T-helper 2 cell (primary cell): ENCODE measurements at places on chromosomes 12 and 14.

GRCh38 chr12:70540996-70541395, 96.2 kb downstream of the PTPRB start:
- DNase-seq, result no peak

DNA sequence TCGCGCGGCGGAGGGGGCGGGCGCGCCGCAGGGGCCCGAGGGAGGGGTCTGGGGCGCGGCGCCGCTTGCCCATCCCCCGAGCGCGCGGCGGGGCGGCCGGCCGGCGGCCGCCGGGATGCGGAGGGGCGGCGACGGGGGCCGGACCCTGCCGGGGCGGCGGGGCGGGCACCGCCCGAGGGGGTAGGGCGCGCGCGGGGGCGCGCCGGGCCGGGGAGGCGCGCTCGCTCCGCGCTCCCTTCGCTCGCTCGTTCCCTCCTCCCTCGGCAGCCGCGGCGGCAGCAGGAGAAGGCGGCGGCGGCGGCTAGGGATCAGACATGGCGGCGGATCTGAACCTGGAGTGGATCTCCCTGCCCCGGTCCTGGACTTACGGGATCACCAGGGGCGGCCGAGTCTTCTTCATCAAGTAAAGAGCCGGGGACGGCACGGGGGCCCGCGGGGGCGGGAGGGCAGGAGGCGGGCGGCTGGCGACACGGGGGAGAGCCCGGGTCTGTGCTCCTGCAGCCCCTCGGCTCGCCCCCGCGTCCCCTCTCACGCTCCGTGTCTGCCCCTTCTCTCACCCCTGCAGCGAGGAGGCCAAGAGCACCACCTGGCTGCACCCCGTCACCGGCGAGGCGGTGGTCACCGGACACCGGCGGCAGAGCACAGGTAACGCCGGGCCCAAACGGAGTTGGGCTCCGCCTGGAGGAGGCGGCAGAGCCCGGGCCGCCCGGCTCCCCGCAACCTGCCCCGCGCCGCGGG, at the start of gene PLEKHA5:
Gene PLEKHA5, plus strand, starts transcription at position 248 of the 738 bp plus-strand sequence. Its CDS starts 67 bp downstream, at position 315.
- DNase-seq, result peak; percentile 28

DNA sequence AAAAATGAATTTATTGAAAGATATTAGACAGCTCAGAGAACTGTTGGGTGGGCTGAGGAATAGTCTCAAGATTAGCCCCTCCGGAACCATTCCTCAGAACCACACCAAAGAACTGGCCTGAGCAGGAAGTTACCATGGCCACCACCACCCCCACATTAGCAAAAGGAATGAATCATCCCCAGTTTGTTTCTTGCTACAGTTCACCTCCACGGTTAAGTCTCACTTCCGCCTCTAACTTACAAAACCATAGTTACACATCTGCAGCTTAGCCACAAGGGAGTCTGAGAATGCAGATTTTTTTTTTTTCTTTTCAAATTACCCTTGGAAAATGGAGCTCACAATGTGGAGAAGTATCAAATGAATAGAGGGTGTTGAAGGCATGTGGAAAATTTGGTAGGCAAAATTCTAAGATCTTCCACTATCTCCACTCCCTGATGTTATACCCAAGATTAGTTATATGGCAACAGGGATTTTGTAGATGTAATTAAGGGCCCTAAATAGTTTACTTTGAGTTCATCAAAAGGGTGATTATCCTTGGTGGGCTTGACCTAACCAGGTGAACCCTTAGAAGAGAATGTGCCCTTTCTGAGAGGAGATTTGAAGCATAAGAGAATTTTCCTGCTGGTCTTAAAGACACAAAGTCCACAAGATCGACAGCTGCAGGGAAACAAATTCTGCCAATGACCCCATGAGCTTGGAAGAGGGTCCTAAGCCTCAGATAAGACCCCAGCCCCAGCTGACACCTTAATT, 129.8 kb upstream of the KRR1 start:
- peak; percentile 10 for DNase-seq

GRCh38 chr12:47808050-47808449, 11.7 kb downstream of the HDAC7 start:
- DNase-seq, result peak; percentile 60

GRCh38 chr14:80587096-80587724, 354.3 kb downstream of the CEP128 start:
- DNase-seq, result no peak

- DNase-seq, result no peak
Observed at GRCh38 chr12:10612984-10613348, 443 bp downstream of the MAGOHB start.

- DNase-seq, result no peak
Observed at GRCh38 chr12:132185705-132186104, 41.4 kb downstream of the NOC4L start.

GRCh38 chr12:111320258-111321050, 48.4 kb downstream of the PHETA1 start:
- no peak for DNase-seq

- DNase-seq, result no peak
Observed at GRCh38 chr12:97939156-97939555, 476.6 kb downstream of the RMST start.

DNA sequence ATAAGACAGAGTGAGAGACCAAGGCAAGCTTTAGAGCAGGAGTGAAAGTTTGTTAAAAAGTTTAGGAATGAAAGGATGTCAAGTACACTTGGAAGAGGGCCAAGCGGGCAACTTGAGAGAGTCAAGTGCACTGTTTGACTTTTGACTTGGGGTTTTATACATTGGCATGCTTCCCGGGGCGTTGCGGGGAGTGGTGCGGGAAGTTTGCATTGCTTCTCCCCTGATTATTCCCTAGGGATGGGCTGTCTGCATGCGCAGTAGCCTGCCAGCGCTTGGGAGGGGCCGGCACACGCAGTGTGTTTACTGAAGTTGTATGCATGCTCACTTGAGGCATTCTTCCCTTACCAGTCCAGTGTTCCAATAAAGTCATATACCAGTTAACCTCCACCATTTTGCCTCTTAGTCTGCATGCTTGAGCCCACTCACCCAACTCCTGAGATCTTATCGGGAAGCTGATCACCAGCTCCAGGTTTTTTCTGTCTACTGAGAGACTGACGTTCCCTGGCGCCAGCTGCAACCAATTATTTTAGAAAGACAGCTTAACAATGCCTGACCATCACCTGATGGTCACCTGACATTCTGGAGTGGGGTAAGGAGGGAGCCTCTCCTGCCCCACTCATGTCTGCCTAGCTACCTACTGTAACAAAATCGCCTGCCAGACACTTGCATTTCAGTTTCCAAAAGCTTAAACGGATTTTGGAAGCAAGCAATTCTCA, 53.2 kb downstream of the DACT1 start:
- DNase-seq, result no peak

- no peak for DNase-seq
Observed at GRCh38 chr12:42234970-42235369, 3.1 kb downstream of the YAF2 start.

- no peak for DNase-seq
Observed at GRCh38 chr14:34184126-34184525, 233.3 kb upstream of the EGLN3 start.

DNA sequence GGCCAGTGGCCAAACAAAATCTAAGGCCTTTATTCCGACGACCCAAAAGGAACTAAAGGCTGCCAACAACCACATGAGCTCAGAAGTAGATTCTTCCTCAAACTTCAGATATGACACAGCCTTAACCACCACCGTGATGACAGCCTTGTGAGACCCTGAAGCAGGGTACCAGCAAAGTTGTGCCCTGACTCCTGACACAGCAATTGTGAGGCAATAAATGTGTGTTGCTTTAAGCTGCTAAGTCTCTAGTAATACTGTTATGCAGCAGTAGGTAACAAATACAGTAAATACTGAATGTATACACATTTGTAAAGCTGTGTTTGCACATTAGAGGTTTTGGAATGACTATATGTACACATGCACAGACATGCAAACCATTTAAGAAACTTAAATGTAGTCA, 10.7 kb upstream of the SLC6A13 start:
- DNase-seq, result no peak

GRCh38 chr12:128603573-128604115, 220.1 kb downstream of the SLC15A4 start:
- DNase-seq, result no peak

GRCh38 chr14:90303473-90303872, 28.3 kb downstream of the NRDE2 start:
- DNase-seq, result no peak

DNA sequence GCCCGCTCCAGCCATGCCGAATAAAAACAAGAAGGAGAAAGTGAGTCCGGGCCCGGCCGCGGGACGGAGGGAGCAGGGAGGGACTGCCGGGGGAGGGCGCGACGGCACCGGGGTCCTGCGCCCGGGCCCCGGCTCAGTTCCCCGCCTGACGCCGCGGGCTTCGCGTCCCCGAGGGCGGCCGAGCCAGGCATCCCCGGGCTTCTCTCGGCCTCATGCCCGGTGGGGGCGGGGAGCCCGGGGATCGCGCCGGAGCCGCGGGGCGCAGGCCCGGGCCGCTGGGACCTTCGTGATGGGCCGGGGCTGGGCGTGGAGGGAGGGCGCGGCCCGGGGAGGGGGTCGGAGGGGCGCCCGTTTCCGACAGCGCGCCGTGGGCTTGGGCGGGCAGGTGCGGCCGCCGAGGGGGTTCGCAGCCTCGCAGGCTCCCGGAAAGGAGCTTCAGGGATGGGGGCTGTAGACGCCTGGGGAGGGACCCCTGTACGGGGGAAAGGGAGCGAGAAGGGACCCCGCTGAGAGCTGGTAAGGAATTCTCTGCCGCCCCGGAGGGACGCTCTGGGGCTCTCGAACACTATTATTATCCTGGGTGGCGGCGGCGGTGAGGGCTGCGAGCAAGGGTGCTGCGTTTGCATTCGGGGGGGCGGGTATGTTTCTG, 496 bp downstream of the PPP2R5C start:
- DNase-seq, result peak; percentile 30

- no peak for DNase-seq
Observed at GRCh38 chr12:60872219-60872618, 1276.4 kb downstream of the SLC16A7 start.

DNA sequence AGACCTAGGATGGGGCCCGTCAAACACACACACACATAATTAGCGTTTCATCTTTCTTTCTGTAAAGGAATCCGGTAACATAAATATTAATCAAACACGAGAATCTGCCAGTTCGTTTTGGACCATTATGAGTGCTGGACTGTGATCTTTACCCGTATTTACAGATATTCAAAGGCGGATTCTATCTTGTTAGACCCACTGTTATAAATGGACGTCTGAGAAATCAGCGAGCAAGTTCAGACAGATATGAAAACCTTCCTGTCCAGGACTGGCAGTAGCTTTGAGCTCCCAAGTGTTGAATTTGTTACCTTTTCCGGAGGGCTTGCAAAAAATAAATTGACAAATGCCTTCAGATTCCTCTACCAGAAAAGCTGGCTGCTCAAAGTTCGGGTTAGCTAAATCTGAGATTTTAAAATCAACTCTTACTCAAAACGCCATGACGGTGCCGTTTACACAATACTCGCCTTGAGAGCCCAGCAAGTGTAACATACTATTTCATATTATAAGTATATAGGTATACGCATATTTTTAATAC, 27.6 kb downstream of the BCL11B start:
- DNase-seq, result no peak

- DNase-seq, result no peak
Observed at GRCh38 chr14:97441740-97442362, 644.7 kb downstream of the VRK1 start.

- DNase-seq, result no peak
Observed at GRCh38 chr12:56602239-56602638, 27.9 kb downstream of the BAZ2A start.

GRCh38 chr14:76373456-76373855, 2.5 kb upstream of the ESRRB start:
- DNase-seq, result no peak

DNA sequence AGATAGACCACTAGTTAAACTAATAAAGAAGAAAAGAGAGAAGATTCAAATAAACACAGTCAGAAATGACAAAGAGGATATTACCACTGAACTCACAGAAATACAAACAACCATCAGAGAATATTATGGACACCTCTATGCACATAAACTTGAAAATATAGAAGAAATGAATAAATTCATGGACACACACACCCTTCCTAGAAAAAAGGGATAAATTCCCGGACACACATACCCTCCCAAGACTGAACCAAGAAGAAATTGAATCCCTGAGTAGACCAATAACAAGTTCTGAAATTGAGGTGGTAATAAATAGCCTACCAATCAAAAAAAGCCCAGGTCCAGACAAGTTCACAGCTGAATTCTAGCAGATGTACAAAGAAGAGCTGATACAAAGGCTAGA, 187.9 kb downstream of the SEC23A start:
- DNase-seq, result no peak

DNA sequence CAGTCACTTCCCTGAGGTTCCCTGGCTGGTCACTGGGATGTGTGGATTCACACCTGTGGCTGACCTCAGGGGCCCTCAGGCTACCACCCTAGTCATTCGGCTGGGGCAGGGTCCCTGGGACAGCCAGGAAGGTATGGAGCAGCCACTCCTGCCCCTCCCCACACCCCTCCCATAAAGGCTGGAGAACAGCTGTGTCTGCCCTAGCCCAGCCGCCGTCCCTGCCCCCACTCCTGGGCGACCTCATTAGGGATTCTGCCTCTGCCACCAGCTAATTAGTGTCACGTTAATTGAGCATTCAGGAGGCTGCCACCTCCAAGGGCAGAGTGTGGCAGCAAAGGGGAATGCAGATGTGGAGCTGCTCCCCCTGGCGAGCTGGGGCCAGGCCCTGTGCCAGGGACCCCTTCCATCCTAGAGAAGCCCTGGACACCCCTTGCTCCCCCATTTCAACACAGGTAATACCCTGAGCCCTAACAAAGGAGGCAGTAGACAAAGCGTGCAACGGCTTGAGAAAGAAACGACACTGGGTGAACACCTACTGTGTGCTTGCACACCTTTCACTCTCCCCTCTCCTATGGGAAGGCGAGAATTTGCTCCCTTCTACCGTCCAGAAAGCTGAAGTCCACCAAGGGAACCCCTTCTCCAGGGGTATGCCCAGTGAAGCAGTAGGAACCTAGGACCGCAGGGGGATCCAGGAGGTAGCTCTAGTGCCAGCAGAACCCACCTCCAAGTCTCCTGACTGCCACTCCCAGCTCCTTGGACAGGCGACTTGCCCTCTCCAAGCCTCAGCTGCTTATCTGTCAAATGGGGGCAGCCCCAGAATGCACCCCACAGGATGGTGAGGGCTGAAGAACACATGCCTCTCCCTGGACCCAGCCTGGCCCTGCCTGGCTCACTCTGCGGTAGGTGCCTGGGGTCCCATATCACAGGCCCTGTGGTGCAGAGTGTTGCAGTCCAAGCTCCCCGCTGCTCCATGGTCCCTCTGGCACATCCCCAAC, 45.1 kb downstream of the FAM222A start:
- no peak for DNase-seq

DNA sequence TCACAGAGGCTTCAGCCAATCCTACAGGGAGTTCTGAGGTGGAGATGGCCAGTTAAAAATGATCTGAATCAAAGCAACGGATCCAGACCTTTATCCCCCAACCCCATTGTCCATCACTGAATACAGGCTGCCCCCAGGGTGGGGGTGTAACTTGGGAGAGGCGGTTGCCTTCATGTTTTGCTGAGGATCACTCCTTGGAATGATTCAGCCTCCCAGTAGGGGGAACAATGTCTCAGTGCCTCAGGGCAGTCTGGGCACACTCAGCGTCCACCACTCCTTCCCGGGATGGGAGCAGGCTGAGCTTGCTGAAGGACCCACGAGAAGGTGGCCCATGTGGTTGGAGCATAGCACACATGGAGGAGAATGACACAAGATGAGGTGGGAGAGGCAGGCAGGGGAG, 60.2 kb downstream of the RFX4 start:
- no peak for DNase-seq

- no peak for DNase-seq
Observed at GRCh38 chr12:82517027-82517426, 158.7 kb downstream of the METTL25 start.
